ENCODE measurements at places on chromosomes 4 and X.

DNA sequence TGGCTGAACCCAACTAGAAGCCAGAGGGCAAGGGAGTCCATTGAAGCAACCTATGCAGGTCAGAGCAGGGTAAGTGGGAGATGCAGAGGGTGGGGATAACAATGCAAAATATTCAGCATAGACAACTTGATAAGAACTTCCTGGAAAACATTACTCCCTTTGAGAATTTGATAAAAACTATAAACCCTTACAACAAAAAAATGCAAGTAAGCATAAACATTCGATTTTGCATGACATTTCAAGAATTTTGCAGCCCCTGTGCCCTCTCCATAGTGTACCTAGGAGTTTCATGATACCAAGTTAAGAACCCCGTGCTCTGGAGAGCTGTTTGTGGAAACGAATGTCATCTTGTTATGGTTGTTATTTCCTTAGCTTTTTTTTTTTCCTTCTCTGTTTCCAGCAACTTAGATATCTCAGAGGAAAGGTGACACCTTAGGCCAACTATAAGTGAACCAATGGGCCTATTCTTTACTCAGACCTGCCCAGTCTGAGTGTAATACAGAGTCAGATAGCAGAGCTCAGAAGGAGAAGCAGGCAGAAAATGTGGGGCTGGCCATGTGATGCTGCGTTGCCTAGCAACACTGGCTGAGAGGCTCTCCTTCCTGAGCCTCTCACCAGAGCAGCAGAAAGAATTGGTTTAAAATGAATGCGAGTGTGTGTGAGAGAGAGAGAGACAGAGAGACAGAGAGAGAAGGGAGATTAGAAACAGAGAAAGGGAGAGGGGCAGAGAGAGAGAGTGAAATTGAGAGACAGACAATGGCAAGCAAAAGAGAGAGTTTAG, 36.7 kb upstream of the GABRQ start:
- no peak for DNase-seq

GRCh38 chrX:68354879-68355628, 78.2 kb downstream of the OPHN1 start:
- DNase-seq, result no peak

DNA sequence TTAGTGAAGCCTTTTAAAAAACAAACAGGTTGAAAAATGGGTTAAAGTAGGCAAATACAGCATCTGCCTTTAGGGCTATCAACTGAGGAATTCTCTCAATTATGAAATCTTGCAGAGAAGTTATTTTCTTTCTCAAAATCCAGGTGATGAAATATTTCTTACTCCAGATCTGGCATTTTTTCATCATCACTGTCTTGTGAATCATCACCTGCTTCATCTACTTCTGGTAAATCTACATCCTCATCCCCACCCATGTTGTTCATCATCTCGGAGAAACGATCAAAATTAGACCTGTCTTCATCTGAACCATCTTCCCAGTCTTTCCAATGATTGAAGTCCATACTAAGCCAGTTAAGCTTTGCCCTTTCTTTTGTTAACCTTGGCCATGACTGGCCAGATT, 33.3 kb upstream of the HPF1 start:
- no peak for DNase-seq

GRCh38 chr4:127148165-127148564, 484.6 kb upstream of the INTU start:
- no peak for DNase-seq

DNA sequence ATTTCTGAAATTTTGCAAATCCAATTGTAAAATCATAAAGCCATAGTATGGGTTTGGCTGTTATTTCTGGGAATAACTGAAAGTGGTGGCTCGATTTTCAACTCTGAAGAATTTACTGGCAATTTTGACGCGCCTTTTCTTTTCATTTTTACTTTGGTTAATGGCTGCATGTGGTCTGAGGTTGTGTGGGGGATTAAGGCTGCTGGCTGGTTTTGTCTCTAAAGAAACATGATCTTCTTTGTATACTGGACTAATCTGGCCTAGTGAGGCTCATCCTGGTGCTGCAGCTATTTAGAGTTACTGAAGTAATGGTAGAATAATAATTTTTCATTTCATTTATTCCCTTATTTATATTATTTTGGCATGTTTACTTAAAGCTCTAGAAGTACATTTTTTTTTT, 164.0 kb downstream of the RNF150 start:
- no peak for DNase-seq

- DNase-seq, result no peak
Measured at GRCh38 chr4:129008096-129008495, 85.2 kb downstream of the SCLT1 start.

Measured in right renal cortex interstitium (tissue), 3 donors.